Stimulated activated CD4-positive, alpha-beta T cell treated with anti-CD3 and anti-CD28 coated beads, Interleukin-15, amount 100 ng/mL, for 1 hour (primary cell): ENCODE measurements at places on chromosomes 11 and 22.

DNA sequence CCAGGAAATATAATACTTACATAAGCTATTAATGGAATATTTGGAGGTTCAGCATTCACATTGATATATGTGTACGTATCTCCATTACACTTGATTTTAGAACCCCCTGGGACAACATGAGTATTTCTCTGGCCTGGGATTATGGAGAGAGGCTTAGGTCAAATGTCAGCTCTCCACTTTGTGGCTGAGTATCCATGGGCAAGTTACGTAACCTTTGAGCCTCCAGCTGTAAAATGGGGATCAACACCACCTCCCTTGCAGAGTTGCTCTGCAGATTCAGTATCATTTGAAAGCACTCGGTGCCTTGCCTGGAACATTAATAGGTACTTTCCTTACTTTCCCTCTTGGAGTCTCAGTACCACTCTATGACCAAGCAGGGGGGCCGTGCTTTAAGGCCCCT lies 33.2 kb downstream of the C22orf31 start:
- no peak for DNase-seq

GRCh38 chr11:15649371-15650104 lies 534.8 kb downstream of the INSC start:
- DNase-seq = no peak

GRCh38 chr11:32830413-32830738 lies 649 bp downstream of the PRRG4 start:
- no peak for DNase-seq

DNA sequence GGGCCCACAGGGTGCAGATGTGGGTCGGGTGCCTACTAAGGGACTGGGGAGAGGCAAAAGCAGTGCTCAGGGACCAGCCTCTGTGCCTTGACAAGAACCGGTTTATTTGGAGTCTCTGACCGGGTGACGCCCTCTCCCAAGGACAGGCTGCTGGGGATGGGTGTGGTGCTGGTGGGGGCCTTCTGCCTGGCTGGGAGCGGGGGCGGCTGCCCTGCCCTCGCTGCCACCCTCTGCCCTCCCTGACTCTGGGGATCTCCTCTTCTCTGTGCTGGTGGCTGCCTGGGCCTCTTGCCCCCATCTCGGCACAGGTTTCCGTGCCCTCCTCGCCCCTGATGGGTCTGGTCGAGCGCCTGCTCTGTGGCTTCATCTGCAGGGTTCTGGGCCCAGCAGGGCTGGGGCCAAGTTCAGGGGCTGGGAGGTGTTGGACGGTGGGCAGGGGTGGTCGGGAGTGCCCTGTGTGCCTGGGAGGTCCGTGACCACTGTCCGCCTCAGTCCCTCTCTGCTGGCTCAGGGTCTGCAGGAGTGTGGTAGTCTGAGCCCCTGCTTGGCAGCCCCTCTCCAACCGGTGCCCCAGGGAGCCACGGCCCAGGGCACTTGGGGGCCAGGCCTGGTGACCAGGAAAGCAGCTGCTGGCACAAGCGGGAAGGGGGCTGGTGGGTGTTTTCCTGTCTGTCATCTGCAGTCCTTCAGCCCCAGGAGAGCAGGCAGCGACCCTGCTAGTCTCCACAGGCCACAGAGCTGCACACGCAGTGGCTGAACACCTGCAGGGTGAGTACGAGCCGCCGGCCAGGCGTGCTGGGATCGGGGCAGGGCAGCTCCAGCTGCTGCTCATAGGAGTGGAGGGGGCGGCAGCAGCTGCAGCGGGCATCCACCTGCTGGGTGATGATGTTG lies 23.5 kb downstream of the MUC6 start:
- no peak for DNase-seq

GRCh38 chr11:108338750-108339149 lies 115.9 kb downstream of the ATM start:
- no peak for DNase-seq

GRCh38 chr11:44600839-44601383 lies 35.4 kb downstream of the CD82 start:
- no peak for DNase-seq

GRCh38 chr11:10864688-10865087 lies 6.8 kb upstream of the ZBED5 start:
- DNase-seq = no peak

DNA sequence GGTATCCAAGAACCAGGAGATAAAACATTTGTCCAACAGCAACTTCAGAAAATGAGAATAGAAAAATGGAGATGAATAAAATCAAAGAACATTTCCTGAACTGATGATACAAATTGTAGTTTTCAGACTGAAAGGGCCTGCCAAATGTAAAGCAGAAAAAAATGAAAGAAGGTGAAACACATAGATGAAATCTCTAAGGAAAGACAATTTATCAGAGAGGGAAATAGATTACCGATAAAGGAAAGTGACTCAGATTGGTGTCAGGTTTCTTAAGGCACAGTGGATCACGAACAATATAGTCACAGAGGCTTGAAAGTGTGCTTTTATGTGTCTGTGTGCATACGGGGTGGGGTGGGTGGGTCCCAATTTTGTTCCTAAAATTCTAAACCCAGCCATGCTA lies 4.1 kb upstream of the STT3A start:
- DNase-seq = no peak

- no peak for DNase-seq
Observed at GRCh38 chr11:19499999-19500398, 212.6 kb upstream of the NAV2 start.

DNA sequence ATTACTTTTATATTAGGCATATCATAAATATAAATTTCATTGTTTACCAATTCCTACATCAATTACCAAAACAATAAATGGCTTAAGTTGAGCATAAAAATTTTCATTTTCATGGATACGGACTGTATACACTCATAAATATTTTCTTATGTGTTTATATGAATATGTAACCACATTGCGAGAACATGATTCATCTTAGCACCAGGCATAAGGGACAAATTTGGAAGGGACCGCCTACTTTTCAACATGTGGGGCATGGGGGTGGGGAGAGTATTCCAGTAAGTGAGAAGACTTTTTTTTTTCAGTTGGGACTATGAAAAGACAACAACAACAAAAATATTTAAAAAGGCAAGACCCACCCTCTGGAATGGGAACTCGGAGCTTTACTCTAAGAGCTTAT lies 296.1 kb downstream of the RAB38 start:
- no peak for DNase-seq

DNA sequence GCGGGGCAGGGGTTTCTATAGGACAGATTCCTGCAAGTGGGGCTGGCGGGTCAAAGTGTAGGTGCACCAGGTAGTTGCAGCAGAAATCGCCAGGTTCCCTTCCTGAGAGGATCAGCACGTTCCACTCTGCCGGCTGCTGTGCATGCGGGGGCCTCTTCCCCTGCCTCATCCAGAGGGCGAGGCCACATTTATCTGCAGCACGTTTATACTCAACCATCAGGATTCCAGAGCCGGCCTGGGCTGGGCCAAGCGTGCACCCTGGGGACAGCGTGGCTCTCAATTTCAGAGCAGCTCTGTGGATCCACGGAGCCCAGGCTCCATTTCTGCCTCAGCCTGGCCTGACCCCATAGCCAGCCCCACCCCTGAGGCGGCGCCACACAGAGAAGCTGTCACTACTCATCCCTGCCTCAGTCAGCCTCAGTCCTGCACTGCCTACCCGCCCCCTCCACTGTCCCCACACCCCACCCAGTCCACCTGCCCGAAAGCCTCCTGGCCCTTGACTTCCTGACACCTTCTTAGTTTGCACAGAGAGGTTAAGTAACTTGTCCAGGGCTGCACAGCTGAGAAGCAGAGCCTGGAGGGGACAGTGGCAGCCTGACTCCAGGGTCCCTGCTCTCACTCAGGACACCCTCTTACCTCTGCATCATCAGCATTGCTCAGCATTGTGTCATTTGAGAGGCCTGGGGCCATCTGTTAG lies 45.9 kb upstream of the RTL6 start:
- DNase-seq = no peak

DNA sequence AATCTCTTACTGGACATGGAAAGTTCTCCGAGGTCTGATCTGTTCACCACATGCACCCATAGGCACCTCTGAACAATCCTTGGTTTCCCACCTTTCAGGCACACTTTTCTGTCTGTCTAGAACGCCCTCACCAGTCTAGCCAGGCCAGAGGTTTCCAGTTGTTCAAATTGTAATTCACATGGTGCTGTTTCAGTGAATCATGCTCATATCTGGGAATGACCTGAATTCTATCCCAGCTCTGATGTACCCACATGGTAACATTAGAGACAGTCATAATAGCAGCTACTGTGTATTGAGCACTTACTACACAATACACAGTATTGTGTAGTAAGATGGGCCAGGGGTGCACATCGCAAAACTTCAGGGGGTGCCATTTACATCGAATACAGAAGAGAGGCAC lies 138.2 kb downstream of the COMMD9 start:
- no peak for DNase-seq

DNA sequence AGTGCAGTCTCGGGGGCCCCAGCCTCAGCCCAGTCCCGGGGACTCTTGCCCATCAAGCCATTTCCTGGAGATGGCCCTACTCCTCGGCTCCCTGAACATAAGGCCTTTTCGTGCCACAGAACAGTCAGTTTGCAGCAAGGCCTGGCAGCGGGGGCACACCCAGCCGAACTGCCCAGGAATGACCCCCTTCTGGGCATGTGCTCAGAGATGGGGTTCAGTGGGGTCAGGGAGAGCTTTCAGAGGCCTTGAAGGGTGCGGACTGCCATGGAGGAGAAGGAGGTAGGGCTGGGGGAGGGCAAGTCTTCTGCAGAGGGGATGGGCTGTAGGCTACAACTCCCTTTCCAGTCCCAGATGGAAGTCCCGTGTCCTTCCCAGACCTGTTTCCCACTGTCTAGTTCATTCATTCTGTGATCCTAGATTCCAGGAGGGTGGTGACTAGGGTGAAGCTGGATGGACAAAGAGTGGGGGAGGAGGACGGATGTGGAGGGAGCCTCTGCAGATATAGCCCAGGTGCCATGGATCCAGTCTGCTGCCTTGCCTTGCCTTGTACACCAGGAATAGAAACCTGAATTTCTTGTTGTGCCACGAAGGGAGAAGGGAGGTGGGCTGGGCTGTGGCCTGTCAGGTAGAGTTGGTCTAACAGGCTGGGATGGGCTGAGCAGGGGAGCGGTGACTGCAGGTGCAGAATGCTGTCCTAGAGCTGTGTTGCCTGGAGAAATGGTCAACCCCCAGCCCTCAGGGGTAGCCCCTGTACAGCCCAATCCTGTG lies 14.2 kb upstream of the OMP start:
- DNase-seq = no peak

- no peak for DNase-seq
Observed at GRCh38 chr22:27875951-27876350, 43.1 kb downstream of the PITPNB start.

- no peak for DNase-seq
Observed at GRCh38 chr11:10918275-10918674, 60.4 kb upstream of the ZBED5 start.

DNA sequence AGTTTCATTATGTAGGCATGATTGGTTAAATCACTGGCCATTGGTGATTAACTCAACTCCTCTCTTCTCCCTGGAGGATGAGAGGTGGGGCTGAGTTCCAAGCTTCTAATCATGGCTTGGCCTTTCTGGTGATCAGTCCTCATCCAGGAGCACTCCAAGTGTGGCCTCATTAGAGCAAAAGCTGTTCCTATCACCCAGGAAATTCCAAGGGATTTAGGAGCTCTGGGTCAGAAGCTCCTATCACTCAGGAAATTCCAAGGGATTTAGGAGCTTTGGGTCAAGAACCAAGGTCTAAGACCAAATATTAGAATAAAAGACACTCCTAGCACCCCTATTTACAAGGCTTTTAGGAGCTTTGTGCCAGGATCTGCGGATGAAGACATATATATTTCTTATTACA lies 168.0 kb upstream of the BDNF start:
- no peak for DNase-seq

- DNase-seq = no peak
Observed at GRCh38 chr22:29041408-29041807, 20.2 kb downstream of the C22orf31 start.

DNA sequence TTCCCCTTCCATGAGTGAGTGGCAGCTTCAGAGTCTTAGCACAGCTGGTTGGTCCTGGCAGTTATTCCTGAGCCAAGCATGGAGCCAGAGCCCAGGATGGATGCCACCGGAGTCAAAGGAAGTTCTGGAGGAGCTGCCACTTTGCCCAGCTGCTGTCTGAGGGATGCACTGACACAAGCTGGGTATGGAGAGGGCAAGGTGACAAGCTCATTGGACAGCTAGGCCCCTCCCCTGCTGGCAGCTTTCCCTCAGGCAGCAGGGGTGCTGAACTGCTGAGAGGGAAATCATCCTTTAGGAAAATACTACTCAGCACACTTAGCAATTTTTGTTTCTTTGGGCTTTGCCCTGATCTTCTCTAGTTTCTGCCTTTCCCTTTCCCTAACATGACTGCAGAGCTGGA lies 99.3 kb upstream of the SESN3 start:
- no peak for DNase-seq

GRCh38 chr11:106668147-106668546 lies 350.1 kb downstream of the GUCY1A2 start:
- no peak for DNase-seq

DNA sequence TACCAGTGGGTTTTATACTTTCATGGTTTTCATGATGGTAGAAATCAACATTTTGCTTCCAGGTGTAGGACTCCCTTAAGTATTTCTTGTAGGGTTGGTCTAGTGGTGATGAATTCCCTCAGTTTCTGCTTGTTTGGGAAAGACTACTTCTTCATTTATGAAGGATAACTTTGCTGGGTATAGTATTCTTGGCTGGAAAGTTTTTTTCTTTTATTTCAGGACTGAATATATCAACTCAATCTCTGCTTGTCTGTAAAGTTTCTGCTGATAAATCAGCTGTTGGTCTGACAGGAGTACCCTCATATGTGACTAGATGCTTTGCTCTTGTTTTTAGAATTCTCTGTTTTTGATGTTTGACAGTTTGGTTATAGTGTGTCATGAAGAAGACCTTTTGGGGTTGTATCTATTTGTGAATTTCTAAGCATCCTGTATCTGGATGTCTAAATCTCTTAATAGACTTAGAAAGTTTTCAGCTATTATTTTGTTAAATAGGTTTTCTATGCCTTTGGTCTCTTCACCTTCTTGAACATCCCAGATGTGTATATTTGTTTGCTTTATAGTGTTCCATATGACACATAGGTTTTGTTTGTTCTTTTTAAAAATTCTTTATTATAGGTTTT lies 95.9 kb downstream of the ENTHD1 start:
- no peak for DNase-seq

GRCh38 chr11:88447281-88447680 lies 109.7 kb upstream of the CTSC start:
- DNase-seq = no peak
